Cardiac fibroblast (primary cell): ENCODE measurements at places on chromosomes 7 and 10.

- DNase-seq = no peak
Measured at GRCh38 chr10:7480742-7481367, 70.0 kb upstream of the SFMBT2 start.

DNA sequence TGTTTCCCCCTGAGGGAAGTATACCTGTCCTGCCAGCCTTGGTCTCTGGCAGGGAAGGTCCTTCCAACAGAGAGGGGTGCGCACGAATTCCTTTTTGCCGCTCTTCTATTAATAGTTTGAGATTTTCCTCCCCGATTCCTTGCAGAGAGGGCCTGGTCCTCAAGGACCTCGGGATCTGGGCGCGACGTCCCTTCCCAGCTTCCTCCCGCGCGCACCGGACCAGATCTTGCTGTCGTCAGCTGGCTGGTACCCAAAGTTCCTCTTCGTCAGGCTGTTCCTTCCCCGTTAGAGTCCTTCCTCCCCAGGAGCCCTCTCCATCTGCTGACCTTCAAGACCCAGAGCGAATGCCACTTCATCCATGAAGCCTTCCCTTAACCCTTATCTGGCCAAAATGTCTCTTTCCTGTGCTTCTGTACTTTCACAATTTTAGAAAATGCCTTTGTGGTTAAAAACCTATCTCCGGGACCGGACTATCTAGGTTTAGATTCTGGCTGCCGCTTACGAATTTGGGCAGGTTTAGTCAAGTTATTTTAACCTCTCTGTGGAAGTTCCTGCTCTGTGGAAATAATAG is 851 bp upstream of the GOT1 start:
- peak; percentile 57 for DNase-seq

GRCh38 chr10:130028465-130028819 is 64.4 kb upstream of the EBF3 start:
- DNase-seq = no peak

GRCh38 chr10:61791216-61791615 is 110.3 kb upstream of the ARID5B start:
- peak; percentile 42 for DNase-seq

DNA sequence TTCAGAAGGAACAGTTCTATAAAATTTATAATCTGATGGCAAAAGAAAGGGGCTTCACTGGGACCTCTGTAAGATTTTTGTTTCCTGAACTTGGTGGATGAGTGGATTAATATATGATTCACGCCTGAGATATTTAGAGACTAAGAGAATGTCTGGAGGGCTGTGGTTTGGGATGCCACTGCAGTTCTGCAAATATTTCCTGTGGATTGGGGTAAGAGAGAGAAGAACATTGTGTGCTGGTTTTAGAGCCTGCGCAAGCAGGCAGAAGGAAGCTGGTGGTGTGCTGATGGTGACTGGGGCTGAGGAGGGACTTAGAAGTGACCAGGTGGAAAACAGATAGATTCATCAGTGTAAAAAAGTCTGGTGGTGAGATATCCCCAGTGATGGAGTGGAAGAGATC is 87.0 kb downstream of the SUGCT start:
- peak; percentile 99 for DNase-seq

DNA sequence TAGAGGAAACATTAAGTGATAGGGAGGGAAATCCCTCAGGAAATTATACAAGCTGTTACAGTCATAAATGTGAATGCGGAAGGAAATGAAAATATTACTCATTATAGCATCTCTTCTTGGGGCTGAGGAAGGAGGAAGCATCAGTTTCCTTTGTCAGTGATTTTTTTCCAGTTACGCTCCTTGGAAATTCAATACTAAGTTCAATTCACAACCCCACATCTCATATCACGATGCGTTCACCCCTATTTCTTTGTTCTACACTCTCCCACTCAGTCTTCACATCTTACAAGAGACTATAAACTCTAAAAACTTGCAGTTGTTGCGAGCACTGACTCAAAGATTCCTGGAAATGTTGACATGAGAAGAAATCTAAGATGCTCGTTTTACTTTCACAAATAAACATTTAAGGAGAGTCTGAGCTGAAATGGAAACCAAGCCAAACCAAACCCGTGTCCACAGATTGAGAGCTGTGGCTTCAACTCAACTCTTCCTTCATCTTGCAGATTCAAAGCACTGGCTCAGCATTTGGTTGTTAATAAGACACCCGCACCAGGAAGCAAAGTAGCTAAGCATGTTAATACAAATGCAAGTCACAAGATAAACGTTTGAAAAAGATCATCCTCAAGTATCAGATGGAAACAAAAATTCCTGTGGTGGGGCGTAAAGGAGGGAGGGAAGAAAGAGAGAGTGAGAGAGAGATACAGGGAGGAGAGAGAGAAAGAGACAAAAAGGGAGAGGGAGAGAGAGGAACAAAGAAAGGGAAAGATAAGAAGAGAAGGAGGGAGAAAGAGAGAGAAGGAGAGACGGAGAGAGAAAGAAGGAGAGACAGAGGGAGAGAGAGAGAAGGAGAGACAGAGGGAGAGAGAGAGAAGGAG is 150.0 kb upstream of the RSU1 start:
- peak; percentile 59 for DNase-seq

- no peak for DNase-seq
Measured at GRCh38 chr10:133160826-133161471, 930 bp downstream of the KNDC1 start.

DNA sequence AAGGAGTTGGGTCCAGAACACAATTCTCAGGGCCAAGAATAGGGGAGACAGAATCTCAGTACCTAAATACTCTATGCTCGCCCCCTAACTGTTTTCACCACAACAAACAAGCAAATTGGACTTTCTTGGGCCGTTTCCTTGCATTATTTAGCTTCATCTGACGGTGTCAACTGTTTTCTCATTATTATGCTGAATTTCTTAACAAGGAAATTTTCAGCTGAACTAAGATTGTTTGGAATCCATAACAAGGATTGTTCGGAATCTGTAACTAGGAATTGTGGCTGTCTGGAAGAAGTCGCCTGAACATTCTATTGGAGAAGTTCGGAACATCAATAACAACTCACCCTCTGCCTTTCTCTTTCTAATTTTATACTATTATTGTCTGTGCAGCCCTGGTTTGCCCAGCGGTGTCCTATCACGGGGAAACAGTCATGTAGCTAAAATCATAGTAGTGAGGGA is 15.5 kb upstream of the DLX6 start:
- no peak for DNase-seq

GRCh38 chr10:59711871-59712494 is 2.3 kb upstream of the SLC16A9 start:
- peak; percentile 5 for DNase-seq

GRCh38 chr7:122143751-122144711 is at the start of gene AASS:
Gene AASS (minus strand): TSS chr7:122144249. CDS start chr7:122133726, 10,523 bp downstream.
- peak; percentile 96 for DNase-seq

DNA sequence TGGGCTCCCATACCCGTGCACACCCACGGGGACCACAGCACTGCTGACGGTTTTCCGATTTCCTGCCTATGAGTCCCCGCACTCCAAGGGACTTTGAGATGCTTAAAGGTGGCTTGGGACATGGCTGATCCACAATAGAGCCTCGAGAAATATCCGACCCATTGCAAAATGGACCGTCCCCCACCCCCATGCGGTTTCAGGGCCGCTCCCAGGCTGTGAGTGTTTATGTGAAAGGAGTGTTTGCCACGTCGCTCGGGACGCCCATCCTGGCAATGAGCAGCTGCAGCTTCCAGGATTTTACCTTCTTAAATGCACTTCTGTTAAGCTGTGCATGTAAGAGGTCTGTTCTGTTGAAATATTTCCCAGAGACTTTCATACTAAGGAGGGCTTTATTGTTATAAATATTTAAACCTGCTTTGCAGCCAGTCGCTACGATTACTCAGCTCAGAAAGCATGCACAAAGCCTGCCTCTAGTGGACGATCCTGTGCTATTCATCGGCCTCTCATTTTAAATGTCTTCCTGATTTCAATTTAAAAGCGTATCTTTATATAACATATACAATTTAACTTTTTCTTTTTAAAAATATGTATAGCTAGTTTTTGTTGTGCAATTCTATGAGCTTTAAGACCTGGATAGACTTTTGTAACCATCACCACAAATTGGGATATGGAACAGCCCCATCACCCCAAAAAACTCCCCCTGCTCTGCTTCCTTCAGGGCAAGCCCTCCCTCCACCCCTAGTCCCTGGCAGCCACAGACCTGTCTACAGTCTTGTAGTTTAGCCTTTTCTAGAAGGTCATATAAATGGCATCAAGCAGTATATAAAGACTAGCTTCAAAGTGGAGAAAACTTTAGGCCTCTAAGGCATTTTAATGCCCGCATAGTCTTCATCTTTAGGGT is 418.3 kb downstream of the PAXIP1 start:
- DNase-seq = no peak

DNA sequence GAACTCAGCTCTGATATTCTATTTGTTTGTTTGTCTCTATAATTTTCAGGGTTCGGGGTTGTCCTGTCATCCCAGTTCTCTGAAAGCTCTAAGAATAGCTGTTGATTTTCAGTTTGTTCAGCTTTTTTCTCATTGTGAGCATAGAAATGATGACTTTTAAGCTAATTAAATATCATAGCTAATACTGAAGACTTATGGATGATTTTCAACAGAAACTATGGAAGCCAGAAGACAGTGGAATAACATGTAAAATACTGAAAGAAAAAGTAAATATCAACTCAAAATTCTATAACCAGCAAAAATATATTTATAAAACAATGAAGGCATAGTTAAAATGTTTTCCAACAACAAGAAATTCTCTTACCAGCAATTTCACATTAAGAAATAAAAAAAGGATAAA is 96.4 kb upstream of the ETV1 start:
- DNase-seq = no peak

DNA sequence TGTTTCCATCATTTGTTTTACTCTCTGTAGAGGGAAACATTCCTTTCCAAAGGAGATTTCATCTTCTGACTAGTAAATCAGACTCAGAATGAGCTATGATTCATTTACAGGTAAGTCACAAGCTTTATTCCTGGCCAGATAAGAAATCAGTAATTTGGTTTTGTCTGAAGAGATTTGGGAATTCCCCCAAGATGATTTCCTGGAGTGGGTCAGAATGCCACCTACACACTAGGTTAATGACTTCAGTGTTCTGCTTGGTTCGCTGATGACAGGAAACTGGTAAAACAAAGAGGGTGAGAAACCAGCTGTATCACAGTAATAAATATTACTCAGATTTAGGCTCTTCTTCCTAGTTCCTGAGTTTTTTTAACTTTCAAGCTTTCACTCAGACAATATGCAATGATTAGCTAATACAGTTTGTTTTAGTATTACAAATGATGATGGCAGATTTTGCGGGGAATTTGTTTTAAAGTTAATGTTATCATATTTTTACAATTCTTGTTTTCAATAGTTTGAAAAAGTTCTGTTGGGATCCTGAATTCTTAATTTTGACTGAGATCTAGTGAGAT is 8.3 kb upstream of the ASZ1 start:
- DNase-seq = no peak

DNA sequence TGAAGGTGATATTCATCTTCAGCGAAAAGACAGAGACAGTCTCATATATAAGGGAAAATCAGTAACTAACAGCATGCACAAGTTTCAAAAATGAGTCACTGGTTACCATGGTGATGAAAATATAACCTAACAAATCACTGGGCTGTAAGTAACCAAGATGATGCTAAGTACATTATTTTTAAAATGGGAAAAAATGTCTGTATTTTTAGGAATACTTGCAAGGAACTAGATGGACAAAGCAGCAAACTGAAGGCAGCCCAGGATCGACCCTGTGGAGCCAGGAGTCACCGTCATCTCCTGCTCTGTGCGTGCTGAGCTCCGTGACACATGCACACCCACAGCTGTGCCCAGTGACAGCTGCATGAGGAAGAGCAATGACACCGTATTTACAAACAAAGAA is 137.3 kb downstream of the ELMO1 start:
- DNase-seq = peak; percentile 42

DNA sequence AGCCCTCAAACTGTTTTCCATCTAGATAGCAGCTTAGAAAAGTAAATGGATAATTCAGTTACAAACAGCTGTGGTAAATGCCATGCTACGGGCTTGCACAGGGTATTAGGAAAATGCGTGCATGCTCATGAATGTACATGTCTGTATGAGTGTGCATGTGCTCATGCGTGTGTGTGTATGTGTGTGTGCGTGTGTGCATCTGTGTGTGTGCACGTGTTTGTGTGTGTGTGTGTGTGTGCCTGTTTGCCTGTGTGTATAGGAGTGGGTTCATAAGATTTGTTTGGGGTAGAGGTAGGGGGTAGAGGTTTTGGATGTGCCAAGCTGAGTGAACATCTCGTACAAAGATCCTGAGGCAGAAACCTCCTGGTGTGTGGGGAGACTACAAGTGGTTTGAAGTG is 52.9 kb downstream of the AOAH start:
- no peak for DNase-seq

DNA sequence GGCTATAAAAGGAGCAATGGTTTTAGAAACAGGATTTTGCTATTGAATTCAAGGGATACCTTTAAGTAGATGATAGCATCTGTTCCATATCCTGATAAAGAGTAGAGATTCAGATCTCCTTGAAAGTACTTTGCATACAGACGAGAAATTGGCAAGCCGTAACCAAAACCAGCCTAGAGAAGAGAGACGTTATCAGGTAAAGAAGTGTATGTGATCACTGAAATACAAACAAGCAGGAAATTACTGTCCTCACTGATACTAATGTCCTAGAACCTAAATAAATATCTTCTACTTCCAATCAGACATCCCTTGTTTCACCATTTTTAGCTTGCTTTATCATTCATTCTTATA is 9.4 kb downstream of the PDK4 start:
- no peak for DNase-seq

- peak; percentile 87 for DNase-seq
Measured at GRCh38 chr7:81469869-81470723, 299.8 kb downstream of the HGF start.

GRCh38 chr10:122859527-122859926 is 13.9 kb upstream of the CUZD1 start:
- no peak for DNase-seq

DNA sequence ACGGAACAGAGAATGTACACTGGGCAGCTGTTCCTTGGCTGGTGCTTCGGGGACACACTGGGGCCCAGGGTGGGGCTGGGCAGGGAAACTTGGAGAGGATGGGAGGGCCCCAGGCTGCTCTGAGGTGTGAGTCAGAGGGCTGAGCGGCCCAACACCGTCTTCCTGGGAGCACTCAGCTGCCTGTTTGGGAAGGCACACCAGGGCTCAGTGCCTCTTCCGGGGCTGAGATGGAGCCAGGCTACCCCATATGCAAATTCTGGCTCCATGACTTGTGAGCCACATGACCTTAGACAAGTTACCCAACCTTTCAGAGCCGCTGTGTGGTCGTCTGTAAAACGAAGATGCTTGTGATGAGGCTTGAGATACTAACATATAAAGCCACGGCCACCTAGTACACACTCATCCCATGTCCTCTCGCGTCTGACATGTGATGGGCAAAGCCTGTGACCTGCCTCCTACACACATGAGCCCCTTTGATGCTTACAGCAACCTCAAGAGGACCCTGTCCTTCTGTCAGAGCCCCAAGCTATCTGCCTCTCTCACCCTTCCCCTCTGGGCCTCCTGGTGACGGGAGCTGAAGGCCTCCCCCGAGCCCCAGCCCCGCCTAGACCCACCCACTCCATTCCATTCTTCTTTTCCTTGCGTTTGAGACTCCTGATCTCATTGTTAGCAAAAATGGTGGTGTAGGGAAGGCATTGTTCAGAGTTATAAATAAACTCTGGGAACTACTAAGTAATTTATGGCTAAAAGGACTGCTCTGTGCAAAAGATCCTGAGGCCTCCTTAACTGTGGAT is 26.1 kb downstream of the KLRG2 start:
- peak; percentile 59 for DNase-seq

GRCh38 chr10:119268871-119269506 is 61.6 kb downstream of the GRK5 start:
- DNase-seq = peak; percentile 41

GRCh38 chr10:66501356-66501755 is 424.5 kb upstream of the LRRTM3 start:
- no peak for DNase-seq

GRCh38 chr7:29043576-29043975 is 85.4 kb upstream of the TRIL start:
- DNase-seq = no peak
